ENCODE measurements at places on chromosomes 16 and 17.

- no peak for DNase-seq
Measured at GRCh38 chr17:77346765-77347164, 206.0 kb downstream of the SEC14L1 start.

- DNase-seq, result no peak
Measured at GRCh38 chr16:73735018-73735417, 561.6 kb upstream of the PSMD7 start.

GRCh38 chr16:89155184-89155679 lies 16.3 kb upstream of the CDH15 start:
- peak; percentile 81 for DNase-seq

DNA sequence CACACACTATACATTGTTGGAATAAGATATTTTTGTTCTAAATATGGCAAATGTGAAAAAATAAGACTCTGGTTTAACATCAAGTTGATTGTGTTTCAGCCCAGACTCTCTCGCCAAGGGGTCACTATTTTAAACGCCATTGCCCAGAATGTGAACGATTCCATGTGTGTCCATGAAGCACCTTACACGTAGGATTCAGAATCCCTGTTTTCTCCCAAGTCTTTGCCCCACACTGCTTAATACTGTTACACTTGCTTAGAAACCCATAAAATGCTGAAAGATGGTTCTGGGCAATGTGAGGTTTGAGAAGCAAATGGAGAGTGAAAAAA lies 7.7 kb downstream of the HS3ST3B1 start:
- no peak for DNase-seq
